Stimulated activated CD4-positive, alpha-beta T cell treated with anti-CD3 and anti-CD28 coated beads, Interleukin-4, amount 100 ng/mL, for 24 hours (primary cell): ENCODE measurements at places on chromosomes 13 and 19.

DNA sequence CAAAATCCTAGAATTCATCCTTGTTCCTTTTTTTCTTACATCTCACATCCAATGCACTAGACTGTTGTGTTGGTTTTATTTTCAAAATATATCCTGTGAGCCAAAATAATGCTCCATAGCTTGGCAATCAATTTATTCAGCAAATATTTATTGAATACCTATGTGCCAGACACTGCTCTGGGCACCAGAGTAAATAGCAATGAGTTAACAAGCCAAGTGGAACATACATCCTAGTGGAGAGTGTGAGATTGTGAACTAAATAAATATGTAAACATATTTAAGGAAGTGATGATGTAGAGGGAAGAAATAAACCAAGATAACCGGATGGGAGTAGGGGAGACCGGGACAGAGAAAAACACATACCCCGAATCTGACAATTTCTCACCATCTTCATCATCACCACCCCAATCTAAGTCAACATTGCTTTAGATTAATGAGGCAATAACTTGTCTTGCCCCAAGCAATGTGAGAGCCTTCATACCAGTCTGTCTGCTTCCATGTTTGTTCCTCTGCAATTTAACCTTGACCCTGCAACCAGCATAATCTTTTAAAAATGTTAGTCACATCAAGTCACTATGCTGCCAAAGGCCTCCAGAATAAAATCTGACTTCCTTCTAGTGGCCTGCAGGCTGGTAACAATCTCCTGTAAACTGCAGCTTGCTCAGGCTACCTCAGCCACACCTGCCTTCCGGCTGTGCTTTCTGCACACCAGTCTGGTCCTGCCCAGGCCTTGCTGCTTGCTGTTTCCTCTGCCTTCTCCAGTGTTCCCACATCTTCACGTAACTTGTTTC, 199.2 kb downstream of the DLEU7 start:
- DNase-seq, result no peak

- no peak for DNase-seq
Observed at GRCh38 chr19:6774821-6775707, 2.6 kb downstream of the VAV1 start.

GRCh38 chr13:35552172-35552844, 75.8 kb upstream of the MAB21L1 start:
- DNase-seq, result no peak

DNA sequence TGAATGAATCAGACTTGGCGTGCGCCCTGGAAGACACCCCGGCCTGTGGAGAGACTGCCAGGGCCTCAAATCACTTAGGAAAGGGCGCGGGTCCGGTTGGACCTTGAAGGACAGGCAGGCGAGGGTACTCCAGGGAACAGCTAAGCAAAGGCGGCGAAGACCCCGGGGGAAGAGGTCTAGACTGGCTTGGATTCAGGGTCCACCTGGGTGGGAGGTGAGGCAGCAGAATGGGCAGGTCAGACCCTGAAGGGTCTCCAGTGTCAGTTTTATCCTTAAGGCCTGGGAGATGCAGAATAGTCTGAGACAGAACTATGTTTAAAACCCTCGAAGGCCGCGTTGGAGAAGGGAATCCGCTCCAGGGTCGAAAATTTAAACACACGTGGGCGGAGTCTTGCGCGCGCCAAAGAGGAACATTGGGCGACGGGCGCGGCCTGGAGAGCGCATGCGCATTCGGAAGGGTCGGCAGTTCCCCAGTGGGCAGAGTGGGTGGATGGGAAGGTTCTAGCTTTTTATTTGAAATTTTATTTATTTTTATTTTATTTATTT, 567 bp upstream of the SMG9 start:
- DNase-seq, result peak; percentile 84

GRCh38 chr19:43739439-43740235, 15.1 kb downstream of the SMG9 start:
- no peak for DNase-seq

- DNase-seq, result no peak
Observed at GRCh38 chr19:58450856-58451357, 515 bp upstream of the ZNF324B start.

GRCh38 chr13:80133631-80134261, 207.2 kb downstream of the SPRY2 start:
- DNase-seq, result no peak

DNA sequence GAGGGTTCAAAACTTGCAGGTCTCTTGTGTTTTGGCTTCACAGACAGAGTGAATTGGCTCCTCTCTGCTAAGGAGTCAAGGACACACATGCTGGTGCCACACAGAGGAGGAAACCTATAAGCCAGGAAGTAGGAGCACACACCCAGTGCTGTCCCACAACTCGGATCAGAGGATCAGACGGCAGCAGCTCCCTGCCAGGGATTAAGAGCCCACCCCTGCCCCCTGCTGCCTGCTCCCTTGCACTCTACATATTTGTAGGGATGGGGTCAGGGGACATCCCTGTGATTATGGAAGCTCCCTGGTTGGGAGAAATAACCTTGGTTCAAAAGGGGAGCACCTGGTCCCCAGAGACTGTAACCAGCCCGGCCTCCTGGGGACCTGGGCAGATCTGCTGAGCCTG, 77.5 kb upstream of the CLDN10 start:
- no peak for DNase-seq

- DNase-seq, result no peak
Observed at GRCh38 chr13:98741741-98742435, 10.6 kb downstream of the SLC15A1 start.

- peak; percentile 30 for DNase-seq
Observed at GRCh38 chr19:18832306-18833140, 764 bp downstream of the UPF1 start.

GRCh38 chr13:94270556-94270955, 208.9 kb downstream of the DCT start:
- DNase-seq, result no peak

DNA sequence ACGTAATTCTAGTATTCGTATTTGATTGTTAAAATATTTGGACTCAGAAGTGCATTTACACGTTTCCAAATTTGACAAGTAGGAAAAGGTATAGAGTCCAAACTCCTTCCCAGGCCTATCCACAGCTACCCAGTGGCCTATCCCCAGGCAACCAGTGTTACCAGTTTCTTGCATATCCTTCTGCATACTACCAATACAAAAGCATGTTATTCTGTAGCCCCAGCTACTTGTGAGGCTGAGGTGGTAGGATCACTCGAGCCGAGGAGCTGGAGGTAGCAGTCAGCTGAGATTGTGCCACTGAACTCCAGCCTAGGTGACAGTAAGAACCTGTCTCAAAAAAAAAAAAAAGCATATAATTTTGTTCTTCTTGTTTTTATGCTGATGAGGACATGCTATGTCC, 67.1 kb downstream of the LRCH1 start:
- no peak for DNase-seq

- no peak for DNase-seq
Observed at GRCh38 chr19:14107581-14108461, 9.7 kb downstream of the PRKACA start.

GRCh38 chr13:52847682-52848432, 583 bp downstream of the PCDH8 start:
- no peak for DNase-seq

GRCh38 chr13:98068521-98068920, 74.4 kb upstream of the FARP1 start:
- no peak for DNase-seq

GRCh38 chr19:17555929-17556813, 722 bp downstream of the COLGALT1 start:
- DNase-seq, result peak; percentile 45

DNA sequence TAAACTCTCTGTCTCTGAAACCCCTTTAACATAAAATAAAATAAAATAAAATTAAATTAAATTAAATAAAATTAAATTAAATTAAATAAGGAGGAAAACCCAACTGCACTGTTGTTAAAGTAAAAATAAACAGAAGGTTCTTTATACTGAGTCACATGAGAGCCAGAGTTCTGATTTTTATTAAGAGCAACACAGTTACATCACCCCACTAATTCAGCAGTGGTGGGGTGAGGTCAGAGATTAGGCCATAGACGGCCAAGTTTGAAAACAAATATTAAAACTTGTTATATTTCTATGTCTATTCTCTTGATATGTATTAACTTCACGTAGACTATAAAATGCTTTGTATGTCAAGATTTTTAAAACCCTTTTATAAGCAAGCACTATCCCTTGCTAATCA, 59.5 kb downstream of the MYCBP2 start:
- DNase-seq, result no peak

- no peak for DNase-seq
Observed at GRCh38 chr19:39516270-39516669, 1.3 kb downstream of the SELENOV start.

GRCh38 chr13:105806628-105806920, 728.9 kb downstream of the EFNB2 start:
- DNase-seq, result no peak

DNA sequence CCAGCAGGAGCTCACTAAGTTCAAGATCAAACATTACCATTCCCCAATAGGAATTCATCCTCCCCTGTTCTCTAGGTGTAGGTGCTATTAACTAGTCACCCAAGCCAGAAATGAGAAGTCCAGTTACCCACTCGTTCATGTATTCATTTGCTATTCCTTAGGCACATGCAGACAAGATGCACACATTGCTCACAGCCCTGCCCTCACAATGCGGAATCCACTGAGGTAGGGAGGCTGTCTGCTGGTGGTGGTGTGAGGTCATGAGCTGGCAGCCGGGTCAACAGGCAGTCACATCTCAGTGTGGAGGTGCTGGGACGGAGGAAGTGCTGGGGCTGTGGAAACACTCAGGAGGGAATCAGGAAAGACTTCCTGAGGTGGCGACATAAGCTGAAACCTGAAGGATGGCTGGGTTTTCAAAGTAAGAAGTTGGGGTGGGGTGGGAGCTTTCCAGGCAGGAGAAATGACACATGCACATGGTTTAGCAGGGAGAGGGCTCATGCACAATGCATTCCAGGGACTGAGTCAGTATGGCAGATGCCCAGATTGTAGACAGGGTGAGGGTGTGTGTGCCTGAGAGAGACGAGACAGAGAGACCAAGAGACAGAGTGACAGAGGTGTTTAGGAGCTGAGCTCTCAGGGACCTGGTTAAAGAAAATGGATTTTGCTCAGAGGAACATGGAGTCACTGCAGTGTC, 117.6 kb downstream of the USP12 start:
- DNase-seq, result no peak

DNA sequence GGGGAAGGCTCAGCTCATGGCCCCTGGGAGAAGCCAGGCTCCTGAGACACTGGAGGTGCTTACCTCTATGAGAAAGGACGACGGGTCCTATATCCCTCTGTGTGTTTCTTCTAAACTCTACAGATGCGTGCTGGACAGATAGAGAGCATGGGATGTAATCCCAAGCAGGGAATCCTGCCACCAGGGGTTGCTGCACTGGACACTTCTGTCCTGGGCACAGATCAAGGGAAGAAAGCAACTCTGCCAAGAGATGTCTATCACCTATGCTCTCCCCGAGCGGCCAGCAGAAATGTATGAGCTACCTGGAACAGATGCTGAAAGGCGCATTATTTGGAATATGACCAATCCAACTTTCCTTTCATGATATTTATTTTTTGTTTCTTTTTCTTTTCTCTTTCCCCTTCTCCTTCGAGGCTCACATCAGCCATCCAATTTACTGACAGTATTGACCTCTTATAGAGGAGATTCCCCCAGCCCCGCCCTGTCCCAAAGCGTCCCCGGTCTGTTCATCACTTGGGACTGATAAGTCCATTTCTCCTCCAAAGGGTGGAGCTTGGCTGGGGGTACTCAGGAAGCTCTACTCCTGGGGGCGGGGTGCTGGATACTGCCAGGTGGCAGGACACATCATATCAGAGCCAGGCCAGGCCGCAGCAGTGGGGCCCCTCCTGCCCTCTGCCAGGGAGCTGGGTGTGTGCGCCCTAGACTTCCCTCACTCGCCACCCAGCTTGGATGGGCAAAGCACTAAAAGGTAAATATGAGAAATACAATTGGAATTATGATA, 34.2 kb downstream of the TSHZ3 start:
- DNase-seq, result no peak

DNA sequence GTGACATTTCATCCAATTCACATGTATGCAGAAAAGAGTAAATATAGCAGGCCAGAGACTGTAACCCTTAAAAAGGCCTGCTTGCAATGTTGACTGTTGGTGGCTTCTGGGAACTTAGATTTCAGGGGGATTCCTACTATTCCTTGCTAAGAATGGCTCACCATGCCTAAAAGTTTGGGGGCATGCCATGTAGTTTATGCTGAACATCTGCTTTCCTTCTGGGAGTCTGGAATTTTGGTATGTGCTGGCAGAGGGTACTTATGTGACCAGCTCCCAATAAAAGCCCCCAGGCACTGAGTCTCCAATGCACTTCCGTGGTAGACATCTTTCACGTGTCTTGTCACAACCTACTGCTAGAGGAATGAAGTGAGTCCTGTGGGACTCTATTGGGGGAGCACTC, 88.4 kb upstream of the PCDH8 start:
- DNase-seq, result no peak

GRCh38 chr19:15640904-15641597, 354 bp downstream of the CYP4F3 start:
- DNase-seq, result no peak

- no peak for DNase-seq
Observed at GRCh38 chr19:560121-560520, 12.3 kb upstream of the BSG start.
